ENCODE measurements at places on chromosomes 13 and 19.

DNA sequence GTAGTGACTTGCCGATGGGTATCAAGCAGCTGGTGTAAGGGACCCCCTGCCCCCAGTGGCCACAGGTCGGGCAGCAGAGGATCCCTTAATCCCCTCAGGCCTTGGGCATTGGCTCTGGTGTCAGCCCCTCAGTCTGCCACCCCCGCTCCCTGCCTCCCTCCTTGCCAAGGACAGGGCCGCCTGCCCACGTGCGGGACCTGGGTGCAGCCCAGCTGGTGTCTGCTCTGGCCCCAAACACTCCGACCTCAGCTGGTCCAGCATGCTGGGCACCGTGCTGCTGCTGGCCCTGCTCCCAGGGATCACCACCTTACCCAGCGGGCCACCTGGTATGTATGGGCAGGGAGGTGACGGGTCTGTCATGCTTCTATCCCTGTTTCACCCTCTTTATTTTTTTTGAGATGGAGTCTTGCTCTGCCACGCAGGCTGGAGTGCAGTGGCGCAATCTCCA, at the start of gene TGFBR3L:
Gene TGFBR3L, plus strand, starts transcription at position 233 of the 448 bp plus-strand sequence.
- DNase-seq: no peak

DNA sequence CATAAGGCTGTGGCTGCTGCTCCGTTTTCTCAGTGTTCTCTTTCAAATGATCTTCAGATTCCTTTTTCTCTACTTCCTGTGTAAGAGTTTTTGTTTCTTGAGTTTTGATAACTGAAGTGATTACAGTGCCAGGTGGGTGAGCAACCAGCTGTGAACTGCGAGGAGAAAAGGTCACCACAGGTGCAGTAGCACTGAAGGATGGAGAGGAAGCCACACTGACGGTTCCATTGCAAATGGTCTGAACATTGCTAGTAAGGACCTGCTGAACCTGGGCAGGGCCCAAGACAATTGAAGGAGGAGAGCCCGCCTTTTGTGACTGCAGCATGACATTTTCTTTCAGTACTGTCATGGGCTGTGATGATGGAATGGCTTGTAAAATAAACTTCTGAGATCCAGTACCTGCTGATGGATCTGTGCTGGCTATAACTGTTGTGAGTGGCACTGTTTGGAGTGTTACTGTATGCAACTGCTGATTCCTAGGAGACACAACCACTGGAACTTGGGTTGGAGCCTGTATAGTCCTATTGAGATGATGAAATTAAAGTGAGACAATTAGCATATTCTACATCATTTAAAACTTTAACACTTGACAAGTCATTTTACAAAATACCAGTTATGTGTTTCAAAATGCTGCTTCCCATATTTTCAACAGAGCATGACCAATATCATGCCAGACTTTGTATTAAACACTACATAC, 85.5 kb downstream of the ELF1 start:
- no peak for DNase-seq

GRCh38 chr13:46401432-46401831, 14.4 kb upstream of the RUBCNL start:
- DNase-seq: no peak

- no peak for DNase-seq
Measured at GRCh38 chr13:19071161-19071936, 110.3 kb downstream of the TUBA3C start.

GRCh38 chr19:1851654-1852580, 3.6 kb upstream of the REXO1 start:
- DNase-seq: no peak

DNA sequence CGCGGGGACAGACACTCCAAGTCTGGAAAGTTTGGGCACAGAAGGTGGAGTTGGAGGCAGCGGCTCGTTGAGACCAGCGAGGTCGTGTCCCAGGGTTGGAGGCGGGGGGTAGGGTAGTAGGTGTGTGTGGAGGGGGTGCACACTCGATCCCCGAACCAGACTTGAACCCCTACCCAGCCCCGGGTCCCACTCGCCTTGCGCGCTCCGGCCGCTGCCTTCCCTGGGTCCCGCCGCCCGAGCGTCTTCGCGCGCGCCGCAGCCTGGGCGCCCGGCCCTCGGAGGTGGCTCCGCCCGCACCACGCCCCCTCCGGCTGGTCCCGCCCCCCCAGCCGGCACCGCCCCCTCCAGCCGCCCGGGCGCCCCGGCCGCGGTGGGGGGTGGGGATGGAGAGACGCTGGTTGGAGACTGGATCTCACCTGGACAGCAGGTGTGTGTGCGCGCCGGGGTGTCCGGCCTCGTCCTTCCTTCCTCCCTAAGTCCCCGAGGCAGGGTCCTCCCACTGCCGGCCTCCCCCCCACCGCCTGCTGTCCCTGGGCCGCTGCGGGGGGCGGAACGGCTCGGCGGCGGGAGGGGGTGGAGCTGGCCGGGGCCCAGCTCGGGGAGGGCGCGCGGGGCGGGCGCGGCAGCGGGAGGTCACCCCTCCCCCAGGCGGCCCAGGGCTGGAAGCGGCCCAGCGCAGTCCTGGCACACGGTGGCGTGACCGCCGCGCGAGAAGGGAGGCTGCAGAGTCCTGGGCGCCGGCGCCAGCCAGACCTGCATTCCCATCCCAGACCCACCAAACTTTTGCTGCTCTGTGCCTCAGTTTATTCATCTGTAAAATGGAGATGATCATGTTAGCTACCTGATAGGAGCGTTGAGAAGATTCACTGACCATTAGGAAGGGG, at the start of gene KANK2:
Gene KANK2, minus strand, starts transcription at position 255 of the 884 bp plus-strand sequence. CDS start 3,034 bp downstream, outside the sequence.
- peak; percentile 71 for DNase-seq

DNA sequence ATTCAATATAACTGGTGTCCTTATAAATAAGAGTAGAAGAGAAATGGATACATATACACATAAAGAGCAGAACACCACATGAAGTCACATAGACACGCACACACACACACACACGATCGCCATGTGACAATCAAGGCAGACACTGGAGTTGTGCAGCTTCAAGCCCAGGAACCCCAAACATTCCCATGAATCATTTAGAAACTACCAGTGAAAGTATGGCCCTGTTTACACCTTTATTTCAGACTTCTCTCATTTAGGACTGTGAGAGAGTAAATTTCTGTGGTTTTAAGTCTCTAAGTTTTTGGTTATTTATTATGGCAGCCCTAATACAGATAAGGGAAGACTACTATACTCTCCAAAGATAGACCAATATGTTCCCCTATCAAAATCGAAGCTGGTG, 20.4 kb upstream of the TNFSF13B start:
- no peak for DNase-seq

GRCh38 chr13:32209652-32210051, 105.5 kb downstream of the ZAR1L start:
- no peak for DNase-seq

DNA sequence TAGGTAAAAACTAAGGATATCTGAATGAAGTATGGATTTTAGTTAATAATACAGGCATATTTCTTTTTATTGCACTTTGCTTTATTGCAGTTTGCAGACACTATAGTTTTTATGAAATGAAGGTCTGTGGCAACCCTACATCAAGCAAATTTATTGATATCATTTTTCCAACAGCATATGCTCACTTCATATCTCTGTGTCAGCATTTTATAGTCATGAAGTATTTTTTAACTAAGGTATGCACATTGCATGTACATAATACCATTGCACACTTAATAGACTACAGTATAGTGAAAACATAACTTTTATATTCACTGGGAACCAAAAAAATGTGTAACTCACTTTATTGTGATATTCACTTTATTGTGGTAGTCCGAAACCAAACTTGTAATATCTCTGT, 236.3 kb downstream of the SUCLA2 start:
- no peak for DNase-seq

DNA sequence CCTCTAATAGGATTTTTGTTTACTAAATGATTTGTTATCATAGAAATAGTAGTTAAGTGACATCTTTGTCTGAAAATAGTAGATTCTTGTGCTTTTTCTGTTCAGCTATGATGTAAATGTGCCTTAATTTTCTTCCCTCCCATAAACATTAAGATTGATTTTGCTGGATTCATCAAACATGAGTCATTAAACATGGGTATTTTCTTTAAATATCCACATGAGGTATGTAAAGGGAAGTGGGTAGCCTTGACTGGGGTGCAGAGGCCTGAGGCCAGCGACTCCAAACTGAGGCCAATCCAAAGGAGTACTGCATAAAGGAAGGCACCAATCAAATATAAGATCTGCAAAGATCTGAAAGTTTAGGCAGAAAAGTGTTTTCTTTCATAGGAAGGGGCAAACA, 3.7 kb downstream of the ZNF136 start:
- DNase-seq: no peak

GRCh38 chr13:77896977-77897376, 21.7 kb downstream of the EDNRB start:
- DNase-seq: no peak

GRCh38 chr13:74250738-74251190, 116.6 kb upstream of the KLF12 start:
- no peak for DNase-seq

GRCh38 chr19:11738746-11739620, at the start of gene ZNF823:
TSS of gene ZNF823 (minus strand) at chr19:11738946. CDS start at chr19:11738819, 127 bp downstream.
- peak; percentile 95 for DNase-seq

DNA sequence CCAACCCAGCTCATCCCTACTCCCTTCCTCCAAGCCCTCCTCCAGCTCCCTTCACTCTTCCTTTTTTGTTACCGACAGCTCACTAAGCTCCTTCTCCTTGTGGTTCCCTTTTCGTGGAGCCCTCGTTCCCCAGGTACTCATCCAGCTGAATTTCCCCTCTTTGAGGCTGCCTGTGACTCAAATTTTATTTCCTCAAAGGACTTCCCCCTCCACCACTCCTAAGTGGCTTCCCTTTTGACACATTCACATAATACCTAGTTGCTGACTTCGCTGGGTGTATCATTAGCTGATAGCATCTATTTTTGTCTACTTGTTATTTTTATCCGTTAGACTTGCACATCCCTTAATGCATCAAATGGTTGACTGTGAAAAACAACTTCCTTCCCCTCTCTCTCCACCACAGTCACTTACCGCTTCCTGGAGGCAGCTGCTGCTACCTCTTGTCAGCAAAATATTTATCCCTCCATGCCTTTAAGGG, 14.5 kb downstream of the FFAR2 start:
- DNase-seq: no peak

- DNase-seq: no peak
Measured at GRCh38 chr13:110168999-110169933, 137.7 kb downstream of the COL4A1 start.

GRCh38 chr13:113357529-113357928, 6.4 kb downstream of the GRTP1 start:
- no peak for DNase-seq

DNA sequence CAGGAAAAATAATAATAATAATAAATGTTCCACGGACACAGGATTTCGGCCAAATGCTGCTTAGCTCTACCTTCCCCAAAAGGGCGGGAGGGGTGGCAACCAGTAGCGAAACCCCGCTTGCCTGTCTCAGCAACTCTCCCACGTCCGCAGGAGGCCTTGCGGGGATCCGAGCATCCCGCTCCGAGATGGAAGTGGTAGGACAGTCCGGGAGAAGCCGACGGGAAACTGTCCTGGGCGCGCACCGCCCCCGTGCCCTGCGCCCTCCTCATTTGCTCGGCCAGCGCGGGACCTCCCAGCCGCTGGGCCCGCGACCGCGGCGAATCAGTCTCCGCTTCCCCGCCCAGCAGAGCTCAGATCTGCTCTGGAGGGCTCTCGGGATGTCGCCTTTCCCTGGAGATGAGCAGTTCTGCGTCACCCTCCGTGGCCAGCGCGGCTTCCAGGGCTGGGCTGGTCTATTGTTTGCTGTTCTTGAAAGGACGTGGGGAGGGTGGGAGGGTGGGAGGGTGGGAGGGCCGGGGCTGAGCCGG, 48.9 kb upstream of the PABPC3 start:
- no peak for DNase-seq

DNA sequence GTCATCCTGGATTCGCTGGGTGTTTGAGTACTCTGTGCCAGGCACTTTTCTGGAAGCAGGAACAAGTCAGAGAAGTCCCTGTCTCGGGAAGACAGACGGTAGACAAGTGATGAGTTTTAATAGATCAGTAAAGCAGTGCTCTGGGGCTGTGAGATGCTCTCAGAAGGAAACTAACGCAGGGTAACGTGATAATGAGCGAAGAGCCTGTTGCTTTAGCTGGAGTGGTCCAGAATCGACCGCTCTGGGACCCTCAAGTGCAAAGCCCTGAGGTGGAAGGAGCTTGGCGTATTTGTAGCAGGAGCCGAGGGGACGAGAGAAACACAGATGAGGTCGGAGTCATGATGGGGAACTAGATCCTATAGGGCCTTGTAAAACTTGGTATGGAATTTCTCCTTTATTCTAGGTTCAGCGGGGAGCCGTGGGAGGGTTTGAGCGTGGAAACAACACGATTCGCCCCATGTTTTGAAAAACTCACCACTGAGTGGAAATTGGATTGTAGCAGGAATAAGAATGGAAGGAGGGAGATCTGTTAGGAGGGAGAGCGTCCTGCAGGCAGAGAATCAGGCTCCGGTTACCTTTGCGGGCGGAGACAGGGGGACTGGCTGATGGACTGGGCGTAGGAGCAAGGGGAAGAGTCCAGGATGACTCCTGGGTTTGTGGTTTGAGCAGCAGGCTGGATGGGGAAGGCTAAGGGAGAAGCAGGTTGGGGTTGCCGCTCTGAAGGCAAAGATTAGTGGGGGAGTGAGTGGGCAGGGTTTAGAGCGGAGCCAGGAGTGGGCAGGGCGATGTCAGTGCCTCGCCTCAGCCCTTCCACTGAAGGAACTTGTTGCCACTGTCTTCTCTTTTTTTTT, 763 bp downstream of the POLD1 start:
- DNase-seq: no peak

DNA sequence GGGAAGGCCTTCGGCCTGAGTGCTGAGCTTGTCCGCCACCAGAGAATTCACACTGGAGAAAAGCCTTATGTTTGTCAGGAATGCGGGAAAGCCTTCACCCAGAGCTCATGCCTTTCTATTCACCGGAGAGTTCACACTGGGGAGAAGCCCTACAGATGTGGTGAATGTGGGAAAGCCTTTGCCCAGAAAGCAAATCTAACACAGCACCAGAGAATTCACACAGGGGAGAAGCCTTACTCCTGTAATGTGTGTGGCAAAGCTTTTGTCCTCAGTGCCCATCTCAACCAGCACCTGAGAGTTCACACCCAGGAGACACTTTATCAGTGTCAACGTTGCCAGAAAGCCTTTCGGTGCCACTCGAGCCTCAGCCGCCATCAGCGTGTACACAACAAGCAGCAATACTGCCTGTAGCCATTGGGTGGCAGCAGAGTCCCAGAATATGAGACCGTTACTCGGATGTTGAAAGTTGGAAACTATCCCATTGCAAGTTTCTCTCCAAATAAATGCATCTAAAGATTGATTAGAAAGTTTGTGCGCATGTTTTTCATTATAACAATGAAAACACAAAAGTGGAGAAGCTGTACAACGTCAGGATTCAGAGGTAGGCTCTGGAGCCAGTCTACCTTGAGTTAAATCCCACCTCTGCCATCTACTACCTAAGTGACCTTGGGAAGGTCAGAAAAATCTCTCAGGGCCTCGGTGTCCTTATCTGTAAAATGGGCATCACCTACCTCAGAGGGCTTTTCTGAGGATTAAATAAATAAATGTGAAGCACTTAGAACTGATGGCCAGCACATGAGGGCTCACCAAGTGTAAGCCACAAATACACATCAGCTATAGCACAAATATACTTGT, 21.1 kb downstream of the ZNF473 start:
- peak; percentile 43 for DNase-seq
